ENCODE measurements at places on chromosomes 7 and 10.
A peak's percentile ranks its signal among the peaks of the same experiment; 100 is the strongest.

- DNase-seq: no peak
Measured at GRCh38 chr10:104099941-104100340, 14.3 kb upstream of the COL17A1 start.

DNA sequence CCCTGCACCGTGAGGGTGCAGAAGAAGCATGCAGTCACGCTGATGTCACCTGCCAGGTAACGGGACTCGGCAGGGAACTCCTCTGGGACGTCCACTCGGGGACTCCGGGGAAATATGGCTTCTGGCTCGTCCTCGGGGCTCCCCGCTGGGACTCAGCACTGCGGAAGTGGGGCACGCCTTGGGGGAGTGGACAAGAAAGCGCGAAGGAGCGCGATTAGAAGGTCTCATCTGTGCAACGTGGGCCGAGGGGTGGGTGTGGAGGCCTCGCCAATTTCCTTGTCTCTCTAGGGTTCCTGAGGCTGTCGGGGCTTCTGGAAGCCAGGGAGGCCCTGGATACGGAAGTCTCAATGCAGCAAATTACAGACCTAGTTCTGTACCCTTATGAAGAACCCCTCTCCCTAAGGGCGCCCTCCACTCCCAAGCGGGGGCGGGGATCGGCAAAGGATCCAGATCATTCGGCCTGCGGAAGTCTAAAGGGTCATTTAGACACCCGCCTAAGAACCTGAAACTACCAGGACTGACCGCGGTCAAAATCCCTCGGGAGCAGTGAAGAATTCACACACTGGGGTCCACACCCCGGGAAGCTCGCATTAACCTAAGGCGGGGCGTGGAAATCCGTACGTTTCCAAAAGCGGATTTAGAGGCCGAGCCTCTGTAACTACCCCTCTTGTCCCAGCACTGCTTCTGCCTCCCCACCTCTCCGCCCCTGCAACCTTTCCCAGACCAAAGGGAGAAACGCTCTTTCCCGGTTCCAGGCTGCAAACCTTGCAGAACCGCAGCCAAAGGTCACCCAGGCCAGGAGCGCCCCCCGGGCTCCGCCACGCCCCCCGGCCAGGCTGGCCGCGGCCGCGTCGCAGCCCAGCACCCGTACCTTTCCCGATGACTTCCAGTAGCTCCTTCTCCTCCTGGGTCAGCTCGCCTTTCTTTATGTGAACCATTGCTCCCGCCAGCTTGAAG lies 640 bp downstream of the ANKMY2 start:
- peak; percentile 50 for DNase-seq

DNA sequence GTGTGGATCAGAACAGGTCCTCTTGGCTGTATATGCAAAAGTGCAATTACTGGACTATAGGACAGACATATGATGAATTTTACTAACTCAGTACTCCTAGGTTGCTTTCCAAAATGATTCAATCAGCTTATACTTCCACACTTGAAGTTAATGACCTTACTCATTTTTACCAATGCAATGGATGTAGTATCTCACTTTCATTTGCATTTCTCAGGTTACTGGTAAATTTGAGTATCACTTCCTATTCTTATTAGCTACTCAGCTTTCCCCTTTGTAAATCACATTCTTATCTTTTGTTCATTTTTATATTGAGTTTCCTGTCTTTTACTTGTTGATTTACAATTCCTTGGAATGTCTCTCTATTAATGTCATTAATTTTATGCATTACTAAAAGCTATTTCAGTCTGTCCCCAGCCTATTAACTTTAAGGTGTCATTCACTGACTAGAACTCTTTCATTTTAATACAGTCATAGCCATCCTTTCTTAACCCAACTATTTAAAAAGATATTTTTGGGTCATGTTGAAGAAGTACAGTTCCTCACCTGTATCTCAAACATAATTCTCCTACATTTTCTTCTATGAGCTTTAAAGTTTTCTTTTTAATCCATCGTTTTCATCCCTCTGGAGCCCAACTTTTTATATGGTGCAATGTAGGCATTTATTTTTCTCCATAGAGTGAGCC lies 88.6 kb downstream of the VIM start:
- DNase-seq: no peak

DNA sequence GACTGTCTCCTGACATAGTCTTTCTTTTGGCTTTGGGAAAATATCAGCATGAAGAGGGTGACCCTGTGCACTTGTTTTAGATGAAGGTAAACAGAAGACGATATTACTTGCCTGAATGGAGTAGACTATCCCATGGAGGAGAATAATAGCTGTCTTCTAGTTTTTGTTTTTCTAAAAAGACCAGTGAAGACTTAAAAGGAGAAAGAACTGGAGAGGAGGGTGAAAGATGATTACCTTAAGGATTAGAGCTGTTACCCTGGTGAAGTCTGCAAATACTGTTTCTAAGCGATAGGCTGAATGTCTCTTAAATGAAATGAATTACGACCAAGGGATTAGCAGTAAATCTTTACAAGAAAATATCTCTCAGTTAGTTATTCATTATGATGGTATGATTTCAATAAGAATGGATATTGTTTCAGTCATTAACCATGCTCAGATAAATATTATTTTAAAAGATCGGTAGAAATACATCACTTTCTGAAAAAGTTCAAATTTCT lies 255.6 kb upstream of the FERD3L start:
- DNase-seq: no peak

Data from fibroblast of skin of right quadriceps (primary cell).